ENCODE measurements at places on chromosomes 7 and 10. TPM values are rescaled to one million over a fixed set of nuclear protein-coding genes. Genes with fewer than 3 reads are reported as not detected.

GRCh38 chr7:947391-948210 is 6.9 kb downstream of the ADAP1 start:
- no peak for DNase-seq

DNA sequence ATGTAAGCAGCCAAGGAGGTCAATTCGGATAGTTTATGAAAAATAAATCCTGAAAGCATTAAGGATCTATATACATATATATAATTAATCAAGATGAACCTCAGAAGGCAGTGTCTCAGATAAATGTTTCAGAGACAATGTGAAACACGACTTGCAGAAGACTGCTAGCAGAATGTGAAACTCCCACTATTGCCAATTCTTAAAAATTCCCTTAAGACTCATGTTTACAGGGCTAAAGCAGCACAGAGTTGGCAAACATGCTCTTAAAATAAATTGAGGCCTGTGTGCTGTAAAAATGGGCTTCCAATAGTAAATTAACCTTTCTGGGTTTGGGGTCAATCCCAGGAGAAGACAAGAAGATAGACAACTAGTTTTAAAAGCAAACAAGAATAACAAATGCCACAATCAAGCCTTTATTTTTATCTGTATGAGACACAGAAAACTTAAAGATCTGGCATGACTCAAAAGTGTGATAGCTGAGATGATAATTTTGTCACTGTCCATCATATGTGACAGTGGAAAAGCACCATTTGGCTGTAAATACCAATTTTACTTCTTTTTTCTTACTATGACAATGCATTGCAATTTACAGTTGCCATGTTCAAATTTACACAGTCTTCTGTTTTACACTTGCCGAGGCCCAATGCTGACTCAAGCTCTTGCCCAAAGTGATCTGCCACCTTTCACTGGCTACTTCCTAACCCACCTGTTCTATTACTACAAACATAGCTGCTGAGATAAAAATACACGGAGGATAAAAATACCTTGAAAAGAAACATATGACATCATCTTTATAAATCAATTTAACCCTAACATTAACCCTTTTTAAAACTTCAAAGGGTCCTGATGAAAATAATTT is 78.6 kb downstream of the CHCHD3 start:
- no peak for DNase-seq

DNA sequence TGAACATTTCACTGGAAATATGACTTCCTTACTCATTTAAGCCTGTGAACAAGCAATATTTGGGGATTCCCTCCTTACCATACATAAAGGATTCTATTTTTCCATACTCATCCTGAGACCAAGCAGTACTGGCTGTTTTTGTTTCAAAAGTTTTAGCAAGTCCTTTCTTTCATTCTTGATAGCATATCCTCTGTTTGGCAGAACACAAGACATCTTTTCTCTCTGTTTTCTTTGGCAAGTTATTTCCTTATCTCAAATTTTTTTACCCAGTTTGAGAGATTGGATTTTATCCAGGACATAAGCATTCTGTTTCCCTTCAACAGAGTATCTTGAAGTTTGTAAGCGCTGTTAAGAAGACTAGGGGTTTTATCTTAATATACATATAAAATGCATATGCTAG is 3.0 kb upstream of the WASL start:
- no peak for DNase-seq

GRCh38 chr7:151775547-151776443 is 101.1 kb downstream of the PRKAG2 start:
- no peak for DNase-seq

GRCh38 chr7:157752832-157753291 is 416.1 kb downstream of the DNAJB6 start:
- no peak for DNase-seq

GRCh38 chr10:113423981-113424721 is 128.7 kb upstream of the HABP2 start:
- DNase-seq: no peak

DNA sequence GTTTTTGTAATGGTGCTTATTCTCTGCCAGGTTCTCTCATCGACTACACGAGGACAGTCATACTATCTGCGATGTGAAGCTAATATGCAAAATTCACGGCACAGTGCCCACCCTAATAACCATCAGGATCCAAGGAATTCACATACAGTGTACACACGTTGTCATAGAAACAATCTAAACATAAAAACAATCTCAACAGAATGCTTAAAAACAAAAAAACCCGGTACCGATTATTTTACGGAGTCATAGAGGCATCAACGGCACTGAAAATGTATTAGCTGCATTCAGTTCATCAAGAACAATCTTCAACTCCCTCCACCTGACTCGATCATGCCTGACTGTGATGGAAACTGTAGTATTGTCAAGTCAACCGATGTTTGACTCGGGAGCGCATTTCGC is 628 bp downstream of the MRPS33 start:
- DNase-seq: no peak

- no peak for DNase-seq
These were observed 245.3 kb upstream of the SLC26A5 start for GRCh38 chr7:103691291-103691690.

DNA sequence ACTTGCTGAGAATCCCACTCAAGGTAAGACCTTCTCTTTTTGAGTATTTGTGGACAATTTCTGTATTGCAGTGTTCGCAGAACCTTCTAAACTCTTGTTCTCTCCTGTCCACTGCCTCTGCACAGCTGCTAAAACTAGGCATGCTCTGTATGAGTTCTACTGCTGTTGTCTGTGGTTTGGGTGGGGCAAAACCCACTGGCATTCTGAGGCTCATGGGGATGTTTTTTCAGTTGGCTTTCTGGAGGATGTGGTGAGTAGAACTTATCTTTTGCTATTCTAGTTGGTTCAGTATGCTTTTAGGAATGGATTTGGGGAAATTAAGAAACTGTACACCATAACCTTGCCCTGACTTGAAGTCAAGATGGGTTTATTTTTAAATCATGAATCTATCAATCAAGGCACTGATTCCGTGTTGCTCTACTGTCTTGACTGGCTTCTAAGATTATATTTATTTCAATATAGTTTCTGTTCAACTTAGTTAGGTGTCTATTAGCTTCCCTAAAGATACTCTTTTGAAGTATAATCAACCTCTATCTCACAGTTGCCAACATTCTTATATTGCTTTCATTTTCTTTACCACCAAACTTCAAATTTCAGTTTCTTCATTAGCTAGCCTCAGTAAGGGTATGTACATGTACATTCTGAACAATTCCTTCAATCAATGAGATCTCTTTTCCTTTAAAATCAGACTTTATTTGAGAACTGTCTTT is 25.0 kb upstream of the C1GALT1 start:
- no peak for DNase-seq

DNA sequence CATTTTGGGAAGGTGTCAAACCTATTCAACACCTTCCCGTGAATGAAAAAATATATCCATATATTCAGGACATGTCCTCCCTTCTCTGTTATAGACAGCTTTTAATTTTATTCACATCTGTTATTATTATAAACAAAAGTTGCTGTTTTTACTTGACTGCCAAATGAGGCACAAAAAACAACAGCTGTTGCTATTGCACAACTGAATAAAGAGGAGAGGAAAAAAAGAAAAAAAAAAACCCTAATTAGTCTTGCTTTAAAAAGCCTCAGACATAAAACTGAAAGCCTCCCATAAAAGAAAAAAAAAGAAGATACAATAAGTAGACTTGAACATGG is 153.4 kb downstream of the BMPER start:
- no peak for DNase-seq

- peak; percentile 24 for DNase-seq
These were observed 190.9 kb upstream of the CXCL12 start for GRCh38 chr10:44575601-44576380.

GRCh38 chr10:48968036-48968435 is 28.4 kb upstream of the LRRC18 start:
- DNase-seq: no peak

DNA sequence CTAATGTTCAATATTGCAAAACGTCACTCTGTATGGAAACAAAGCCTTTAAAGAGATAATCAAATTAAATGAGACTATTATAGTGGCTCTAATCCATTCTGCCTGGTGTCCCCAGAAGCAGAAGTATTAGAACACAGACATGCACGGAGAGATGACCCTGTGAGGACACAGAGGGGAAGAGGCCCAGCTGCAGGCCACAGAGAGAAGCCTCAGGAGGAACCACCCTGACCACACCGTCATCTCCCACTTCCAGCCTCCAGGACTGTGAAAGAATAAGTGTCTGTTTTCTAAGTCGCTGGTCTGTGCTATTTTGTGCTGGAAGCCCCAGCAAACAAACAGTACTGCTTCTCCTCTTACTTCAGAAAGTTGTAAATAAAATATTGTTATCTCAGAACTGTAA is 283.5 kb upstream of the ADARB2 start:
- no peak for DNase-seq

DNA sequence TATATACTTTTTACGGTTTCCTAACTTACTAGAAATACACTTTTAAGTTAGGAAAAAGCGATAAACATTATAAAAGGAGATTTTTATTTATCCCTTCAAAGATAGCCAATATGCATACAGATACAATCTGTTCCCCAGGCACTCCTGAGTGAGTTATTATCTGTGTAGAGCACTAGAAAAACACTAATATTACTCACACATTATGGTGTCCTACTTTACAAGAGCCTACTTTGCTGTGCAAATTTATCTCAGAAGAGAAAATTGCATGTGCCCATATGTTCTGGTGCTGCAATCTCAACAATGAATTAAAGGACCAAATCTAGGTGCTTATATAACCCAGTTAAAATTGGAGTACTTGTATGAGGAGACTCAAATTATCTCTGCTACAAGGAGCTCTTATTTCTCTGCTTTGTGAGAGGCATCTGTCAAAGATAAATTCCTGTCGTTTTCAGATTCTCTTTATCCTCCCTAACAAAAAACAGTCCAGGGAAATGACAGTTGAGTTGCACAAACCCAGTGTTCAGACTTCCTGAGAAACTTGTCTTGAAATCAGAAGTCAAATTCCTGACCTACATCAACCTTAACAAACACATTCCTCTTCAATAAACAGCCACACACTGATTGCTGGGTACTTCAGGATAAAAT is 28.9 kb downstream of the CPA1 start:
- DNase-seq: no peak

DNA sequence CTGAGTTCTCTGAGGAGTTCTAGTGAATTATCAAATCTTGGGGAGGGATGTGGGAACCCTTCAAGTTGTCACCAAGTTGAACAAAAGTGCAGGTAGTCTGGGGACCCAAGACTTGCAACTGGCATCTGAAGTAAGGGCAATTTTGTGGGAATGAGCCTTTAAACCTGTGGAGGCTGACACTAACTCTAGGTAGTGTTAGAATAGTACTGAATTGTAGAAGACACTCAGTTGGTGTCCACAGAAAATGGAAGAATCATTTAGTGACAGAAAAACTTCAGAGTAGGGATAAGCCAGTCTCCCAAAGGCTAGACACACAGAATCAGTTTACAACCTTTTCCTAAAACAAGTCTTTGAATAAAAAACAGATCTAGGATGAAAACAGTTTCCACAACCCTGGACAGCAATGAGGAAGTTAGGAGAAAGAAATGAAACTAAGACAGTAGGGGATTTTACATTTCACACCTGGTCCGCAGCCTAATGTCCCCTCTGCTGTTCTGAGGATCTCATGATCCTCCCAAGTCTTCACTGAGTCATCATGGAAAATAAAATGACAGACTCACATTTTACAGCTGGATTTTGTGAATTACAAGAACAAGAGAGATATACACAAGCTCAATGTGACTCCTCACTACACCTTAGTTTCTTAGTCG is 23.0 kb upstream of the ING3 start:
- no peak for DNase-seq

DNA sequence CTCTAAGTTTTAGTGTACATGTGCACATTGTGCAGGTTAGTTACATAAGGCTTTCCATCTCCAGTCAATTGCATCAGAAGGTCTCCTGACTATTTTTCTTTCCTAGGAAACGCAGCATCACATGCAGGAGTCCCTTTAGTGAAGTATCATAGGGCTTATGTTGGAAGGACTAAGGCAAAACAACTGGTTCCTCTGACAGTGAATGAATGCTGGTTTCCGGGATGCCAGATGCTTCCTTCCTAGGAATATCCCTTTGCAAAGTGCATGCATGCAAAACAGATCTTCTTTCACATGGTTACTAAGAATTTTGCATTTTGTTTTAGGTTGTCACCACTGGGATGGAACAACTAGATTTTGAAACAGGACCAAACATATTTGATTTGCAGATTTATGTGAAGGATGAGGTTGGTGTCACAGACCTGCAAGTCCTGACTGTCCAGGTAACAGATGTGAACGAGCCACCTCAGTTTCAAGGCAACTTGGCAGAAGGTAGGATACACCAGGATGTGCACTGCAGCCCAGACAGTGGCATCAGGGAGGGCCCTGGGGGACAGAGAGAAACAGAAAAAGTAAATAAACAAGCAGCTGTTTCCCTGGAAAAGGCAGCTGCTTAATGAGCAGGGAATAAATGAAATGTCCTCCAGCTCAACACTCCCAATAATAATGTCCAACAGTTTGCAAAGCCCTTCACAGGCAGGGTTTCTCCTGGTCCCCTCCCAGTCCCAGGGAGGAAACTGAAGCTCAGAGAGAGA is 17.8 kb downstream of the CDHR3 start:
- DNase-seq: no peak

The JCAD gene
- polyA plus RNA-seq: 0.77 TPM

The NEUROG3 gene
- polyA plus RNA-seq: not detected

The POLR2J2 gene
- polyA plus RNA-seq: 0.14 TPM

The NYAP1 gene
- polyA plus RNA-seq: not detected

The MEOX2 gene
- polyA plus RNA-seq: 0.32 TPM

The AOC1 gene
- 0.01 TPM for polyA plus RNA-seq

The ZNF503 gene
- 5.2 TPM for polyA plus RNA-seq

The GRID1 gene
- 0.09 TPM for polyA plus RNA-seq

The ADRB1 gene
- not detected for polyA plus RNA-seq

The HTR5A gene
- not detected for polyA plus RNA-seq

The GTF2IRD2 gene
- 22.8 TPM for polyA plus RNA-seq

The STRIP2 gene
- 0.19 TPM for polyA plus RNA-seq

Measured in liver (tissue), 10 donors.